ENCODE measurements at places on chromosomes 1 and 21.

- no peak for DNase-seq
These were observed 121.8 kb downstream of the PLA2G4A start for GRCh38 chr1:186950547-186950946.

GRCh38 chr1:53145942-53146708 lies 3.7 kb upstream of the SLC1A7 start:
- no peak for DNase-seq

- DNase-seq: no peak
These were observed 49.0 kb downstream of the LTN1 start for GRCh38 chr21:28943631-28944030.

DNA sequence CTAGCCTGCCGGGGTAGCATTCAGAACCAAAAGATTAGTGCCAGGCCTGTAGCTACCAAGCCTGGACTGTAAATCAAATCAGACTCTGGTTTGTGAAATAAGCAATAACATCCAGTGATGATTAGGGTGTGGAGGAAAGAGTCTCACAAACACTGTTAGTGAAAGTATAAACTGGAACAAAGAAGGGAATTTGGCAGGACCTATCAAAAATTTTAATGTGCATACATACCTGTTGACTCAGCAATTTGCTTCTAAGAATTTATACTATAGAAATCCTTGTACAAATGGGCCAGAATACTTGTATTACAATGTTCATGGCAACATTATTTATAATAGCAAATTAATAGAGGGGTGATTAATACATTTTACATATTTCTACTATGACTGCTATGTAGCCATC lies 109.8 kb upstream of the WARS2 start:
- DNase-seq: no peak

DNA sequence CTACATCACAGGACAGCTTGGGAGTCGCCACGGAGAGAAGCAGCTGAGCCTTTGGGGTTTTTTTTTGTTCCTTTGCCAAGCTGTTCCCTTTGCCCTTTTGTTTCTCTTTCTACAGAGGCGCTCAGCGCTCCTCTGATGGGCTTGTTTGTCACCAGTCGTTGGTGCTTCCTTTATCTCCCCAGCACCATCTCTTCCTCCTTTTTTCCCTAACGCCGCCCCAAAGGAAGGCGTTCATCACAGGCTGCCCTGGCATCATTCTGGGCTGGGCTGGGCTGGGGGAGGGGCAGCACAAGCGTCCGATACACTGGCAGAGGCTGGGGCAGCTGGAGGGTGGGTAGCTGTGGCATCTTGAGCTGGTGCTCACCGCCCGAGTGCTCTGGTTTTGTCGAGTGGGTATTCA lies 10.5 kb downstream of the IGSF21 start:
- DNase-seq: no peak

DNA sequence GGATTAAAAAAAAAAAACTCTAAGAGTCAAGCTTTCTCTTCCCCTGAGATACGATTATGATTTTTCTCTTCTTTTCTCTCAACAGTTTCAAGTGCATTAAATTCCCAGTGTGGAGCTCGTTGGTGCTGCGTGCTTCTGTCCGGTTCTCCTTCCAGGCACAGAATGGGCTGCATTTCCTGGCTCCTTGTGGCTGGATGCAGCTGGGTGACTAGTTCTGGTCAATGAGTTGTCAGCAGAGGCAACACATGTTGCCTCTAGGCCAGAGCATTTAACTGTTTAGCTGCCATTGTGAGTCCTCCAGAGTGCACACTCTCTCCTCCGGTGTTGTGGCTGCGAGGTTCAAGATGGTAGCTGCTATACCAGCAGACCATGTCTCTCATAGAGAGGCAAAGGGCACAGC lies 312.9 kb downstream of the RRAGC start:
- no peak for DNase-seq

DNA sequence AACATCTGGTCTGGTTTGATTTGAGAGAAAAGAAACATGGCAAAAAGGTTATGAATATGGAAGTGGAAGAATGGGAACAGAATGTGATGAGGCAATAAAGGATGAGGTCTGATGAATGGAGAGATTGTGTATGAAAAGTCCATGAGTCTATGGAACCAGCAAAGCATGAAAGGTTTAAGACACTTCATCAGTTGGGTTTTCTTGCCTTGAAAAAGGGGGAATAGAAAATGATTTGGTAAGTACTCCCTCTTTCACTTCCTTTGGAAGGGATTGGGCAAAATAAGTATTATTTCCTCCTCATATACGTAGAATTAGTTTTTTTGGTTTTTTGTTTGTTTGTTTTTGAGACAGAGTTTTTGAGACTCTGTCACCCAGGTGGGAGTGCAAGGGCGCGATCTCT lies 155.8 kb downstream of the TRIM33 start:
- no peak for DNase-seq

DNA sequence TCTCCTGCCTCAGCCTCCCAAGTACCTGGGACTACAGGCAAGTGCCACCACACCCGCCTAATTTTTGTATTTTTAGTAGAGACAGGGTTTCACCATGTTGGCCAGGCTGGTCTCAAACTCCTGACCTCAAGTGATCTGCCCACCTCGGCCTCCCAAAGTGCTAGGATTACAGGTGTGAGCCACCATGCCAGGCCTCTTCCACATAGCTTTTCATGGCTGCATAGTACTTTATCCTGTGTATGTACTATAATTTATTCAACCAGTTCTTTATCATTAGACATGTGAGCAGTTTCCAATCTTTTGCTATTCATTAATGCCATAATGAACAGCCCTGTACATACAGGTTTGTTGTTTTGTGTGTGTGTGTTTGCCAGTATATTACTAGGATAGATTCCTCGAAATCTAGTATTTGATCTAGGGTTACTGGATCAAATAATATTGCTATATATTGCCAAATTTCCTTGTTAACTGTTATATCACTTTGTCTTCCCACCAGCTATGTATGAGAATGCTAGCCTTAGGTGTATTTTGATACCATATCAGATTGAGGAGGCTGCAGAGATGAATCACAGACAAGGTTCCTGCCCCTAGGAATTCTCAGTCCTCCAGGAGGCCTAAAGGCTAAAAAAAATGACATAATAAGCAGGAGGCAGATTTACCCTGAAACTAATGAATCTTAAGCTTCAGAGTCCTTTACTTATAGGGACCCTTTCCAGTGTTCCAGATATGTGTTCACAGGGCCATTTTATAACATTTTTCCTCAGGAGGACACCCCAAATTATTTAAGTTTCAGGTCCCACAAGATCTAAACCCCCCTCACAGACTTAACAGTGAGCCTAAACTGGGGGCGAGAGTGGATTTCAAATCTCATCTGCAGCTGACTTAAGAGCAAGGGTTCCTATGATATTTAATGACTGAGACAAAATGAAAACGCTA lies 2.1 kb upstream of the PDIK1L start:
- DNase-seq: no peak

DNA sequence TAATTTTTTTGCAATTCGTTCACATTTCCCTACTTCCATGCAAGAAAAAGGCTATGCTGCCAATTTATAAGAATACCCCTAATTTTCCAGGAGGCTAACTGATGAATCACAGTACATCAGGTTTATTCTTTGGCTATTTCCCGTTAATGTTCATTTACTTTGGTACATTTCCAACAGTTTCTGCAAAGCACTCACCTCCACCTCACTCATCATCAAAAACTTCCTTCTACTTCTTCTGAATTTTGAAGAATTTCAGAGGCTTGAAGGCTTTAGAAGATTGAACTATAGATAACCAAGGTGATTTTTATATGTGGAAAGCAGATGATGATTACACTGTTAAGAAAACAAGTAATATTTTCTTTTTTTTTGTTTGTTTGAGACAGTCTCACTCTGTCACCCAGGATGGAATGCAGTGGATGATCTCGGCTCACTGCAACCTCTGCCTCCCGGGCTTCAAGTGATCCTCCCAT lies 60.5 kb upstream of the HP1BP3 start:
- no peak for DNase-seq
